RCC 7860 (cell line): ENCODE measurements at places on chromosomes 1 and 21.

DNA sequence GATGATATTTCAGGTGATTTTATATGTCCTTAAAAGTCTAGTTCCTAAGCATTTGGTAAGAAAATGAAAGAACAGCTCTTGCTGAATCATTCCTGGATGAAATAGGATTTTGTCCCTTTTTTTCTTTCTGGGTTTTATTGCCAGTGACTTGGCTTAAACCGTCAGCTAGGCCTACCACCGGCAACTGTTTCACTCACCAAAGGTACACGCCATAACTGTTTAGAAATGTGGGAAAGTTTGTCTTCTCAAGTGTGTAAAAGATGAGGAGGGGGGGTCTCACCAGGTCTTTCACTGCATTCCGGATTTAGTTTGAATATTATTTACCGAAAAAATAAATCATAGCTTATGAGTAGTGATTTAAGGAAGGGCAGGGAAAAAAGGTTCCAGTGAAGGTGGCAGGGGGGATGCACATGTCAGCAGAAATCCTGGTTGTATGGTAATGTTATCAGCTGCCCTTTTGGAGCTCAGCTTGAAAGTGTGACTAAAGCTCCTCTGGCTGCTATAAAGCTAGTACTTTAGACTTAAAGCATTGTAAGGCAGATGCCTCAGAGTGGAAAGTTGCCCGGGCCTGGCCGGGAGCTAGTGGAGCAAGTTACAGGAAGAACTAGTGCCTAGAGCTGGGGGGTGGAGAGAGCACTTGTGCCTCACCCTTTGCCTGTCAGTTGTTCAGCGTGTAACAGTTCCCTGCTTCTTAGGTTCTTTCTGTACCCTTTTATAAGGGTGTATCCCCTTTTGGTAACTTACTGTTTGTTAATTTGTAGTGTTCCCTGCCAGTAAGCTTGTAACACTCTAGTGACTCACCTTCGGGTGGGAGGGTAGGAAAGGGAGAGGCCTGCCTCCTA is 3.1 kb downstream of the ATP1A1 start:
- DNase-seq = peak; percentile 75

DNA sequence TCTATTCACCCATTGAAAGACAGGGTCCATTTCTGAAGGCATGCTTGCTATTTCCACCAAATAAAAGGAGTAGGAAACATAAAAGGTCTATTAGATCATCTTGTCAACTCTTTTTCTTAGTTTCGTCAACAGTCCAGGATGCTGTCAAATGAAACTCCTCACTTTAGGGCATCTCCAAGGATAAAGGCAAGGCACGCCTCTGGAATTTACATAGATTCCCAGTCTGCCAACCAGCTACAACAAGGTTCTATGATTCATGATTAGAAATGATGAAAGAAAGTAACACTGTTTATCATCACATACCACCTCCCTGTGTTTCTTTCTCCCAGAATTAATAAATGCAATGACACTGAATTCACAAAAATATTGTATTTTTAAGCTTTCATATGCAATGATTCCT is 636.3 kb downstream of the LTN1 start:
- DNase-seq = no peak

DNA sequence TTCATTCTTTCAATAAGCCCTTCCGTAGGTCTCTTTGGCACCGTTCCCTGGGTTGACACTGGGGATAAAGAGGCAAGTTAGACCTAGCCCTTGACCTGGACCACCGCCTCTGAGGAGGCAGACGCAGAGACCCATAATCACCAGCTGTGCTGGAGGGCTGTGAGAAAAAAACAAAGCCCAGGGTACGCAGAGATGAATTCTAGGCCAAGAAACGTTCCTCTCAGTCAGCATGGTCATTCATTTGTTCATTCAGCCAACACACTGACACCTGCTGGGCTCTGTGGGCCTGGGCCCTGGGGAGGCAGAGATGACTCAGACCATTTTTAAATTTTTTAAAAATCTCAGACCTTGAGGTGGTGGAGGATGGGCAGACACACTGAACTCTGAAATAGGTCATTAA is 26.3 kb upstream of the TRABD2B start:
- DNase-seq = no peak

DNA sequence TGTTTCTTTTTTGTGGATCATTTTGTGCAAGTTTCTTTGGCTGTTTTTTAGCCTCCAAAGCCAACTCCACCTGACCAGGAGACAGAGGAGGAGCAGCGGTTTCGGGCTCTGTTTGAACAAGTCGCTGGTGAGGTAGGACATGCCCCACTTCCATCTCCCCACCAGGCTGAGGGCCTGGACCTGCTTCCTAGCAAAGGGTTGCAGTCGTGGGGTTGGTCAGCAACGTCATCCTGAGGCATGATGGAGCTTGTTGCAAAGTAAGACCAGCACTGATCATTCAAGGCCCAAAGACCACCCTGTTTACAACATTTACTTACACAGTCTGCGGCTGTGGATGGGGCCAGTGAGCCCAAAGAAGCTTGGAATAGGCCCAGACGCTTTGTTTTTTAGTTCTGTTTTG is 40.3 kb downstream of the CAPN9 start:
- DNase-seq = no peak

- DNase-seq = no peak
These were observed 104.6 kb downstream of the DIRAS3 start for GRCh38 chr1:67945733-67946374.

- DNase-seq = no peak
These were observed 45.0 kb downstream of the VAV3 start for GRCh38 chr1:107919953-107920352.

- no peak for DNase-seq
These were observed 138.9 kb upstream of the SOD1 start for GRCh38 chr21:31520561-31521098.

GRCh38 chr1:61931587-61932279 is 189.5 kb downstream of the PATJ start:
- DNase-seq = no peak

DNA sequence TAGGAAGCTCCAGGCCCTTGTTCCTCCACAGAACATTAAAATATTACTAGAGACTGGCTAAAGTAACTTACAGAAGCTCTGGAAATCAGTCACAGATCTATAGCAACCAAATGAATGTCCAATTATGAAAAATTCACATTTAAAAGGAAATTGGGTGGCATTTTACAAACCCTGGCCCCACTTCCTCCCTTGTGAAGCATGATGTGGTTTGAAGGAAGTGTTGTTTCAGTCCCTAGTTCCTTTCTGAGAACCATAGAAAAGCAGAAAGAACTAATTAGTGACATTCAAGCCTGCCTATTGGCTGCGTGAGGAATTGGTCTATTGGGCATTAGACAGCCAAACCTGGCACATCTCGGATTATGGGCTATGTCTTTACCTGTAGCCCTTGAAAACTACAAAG is 649.7 kb upstream of the NEGR1 start:
- DNase-seq = no peak

DNA sequence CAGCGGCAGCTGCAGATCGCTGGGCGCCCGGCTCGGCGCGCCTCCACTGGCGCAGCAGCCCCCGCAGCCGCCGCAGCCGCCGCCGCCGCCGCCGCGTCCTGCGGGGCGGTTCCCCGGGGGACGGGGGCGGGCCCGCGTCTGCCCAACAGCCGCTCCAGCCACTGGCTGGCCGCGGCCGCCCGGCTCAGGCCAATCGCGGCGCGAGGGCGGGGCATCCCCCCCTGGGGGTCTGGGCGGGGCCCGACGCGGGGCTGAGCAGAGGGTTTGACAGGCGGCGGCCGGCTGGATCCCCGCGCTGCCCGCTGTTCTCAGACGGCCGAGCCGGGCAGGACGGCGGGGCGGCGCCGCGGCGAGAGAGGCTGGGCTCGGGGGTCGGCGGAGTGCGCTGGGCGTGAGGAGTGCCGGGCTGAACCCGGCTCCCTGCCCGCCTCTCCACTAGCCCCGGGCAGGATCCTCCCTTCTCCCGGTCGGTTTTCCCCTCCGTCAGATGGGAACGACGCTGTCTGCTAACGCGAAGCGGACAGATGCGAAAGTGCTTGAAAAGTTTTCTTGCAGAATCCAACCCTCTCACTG is at the start of gene GLIS1:
Gene GLIS1 (minus strand): TSS at position 56 of the 573 bp plus-strand sequence. CDS start 1,100 bp downstream, outside the sequence.
- DNase-seq = peak; percentile 68

GRCh38 chr1:33182401-33182841 is 578 bp upstream of the TRIM62 start:
- DNase-seq = no peak

- DNase-seq = no peak
These were observed 2.1 kb downstream of the HJV start for GRCh38 chr1:146019231-146020057.

DNA sequence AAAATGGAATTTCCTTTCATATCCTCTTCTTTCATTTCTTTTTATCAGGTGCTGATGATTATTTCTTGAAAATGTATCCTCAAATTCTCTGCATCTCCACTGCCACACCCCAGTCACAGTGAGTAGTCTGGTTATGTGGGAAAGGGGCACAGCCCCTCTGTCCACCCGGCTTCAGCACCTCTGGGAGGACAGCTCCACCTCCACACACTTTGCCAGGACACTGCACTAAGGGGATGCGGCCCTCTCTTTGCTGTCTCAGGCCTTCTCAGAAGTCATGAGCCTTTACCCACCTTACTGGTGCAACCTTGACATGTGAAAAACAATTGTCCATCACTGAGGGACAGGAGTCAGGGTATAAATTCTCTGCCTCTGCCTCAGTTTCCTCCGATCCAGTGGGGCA is 433.1 kb downstream of the PCP4 start:
- no peak for DNase-seq

DNA sequence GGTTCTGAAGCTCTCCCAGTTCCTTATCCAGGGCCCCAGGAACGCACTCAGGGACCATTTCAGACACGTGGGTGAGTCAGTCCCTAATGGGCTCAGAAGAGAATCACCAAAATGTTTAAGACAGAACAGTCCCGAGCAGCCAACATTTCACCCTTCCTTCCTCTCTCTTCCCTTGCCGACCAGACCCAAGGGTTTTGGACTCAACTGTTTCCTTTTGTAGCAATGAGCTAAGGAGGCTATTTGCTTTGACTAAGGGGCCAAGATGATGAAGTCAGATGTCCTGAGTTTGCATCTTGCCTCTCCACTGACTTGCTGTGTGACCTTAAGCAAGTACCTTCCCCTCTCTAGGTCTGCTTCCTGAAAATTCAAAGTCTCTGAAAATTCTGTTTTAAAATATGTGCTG is 472.3 kb upstream of the VAMP3 start:
- DNase-seq = peak; percentile 78

DNA sequence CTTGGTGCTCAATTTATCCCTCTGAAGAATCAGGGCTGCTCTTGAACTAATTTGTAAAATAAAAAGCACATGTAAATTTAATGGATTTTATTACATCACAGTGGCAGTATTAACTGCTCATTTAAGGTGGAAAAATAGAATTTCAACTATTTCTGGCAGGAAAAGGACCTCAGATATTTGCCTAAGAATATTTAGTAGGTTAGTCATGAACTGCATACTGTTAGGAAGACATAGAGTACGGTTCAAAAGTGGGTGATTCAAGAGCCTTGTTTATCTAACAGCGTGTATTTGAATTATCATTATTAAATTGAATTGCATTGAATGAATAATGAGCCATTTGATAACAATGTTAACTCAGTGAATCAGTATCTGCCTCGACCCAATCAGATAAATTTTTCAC is 248.8 kb upstream of the PBX1 start:
- DNase-seq = no peak

GRCh38 chr1:97243973-97244560 is 522.5 kb downstream of the PTBP2 start:
- no peak for DNase-seq

DNA sequence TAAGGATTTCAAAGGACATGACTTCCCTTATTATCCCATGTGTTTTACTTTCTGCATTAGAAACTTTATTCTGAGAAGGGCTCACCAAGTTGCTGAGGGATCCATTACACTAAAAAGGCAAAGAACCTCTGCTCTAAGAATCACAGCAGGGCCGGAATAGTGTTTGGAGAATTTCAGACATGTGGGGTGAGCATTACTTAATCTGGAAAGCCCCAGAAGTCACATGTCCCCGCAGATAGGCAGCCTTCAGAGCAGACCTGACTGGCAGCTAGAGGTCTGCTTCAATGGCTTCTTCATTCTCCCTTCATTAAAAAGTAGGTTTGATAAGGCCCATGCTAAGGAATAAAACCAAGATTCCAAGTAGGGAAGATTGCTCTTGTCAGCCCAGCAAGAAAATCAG is 52.6 kb upstream of the RBM15 start:
- DNase-seq = no peak

DNA sequence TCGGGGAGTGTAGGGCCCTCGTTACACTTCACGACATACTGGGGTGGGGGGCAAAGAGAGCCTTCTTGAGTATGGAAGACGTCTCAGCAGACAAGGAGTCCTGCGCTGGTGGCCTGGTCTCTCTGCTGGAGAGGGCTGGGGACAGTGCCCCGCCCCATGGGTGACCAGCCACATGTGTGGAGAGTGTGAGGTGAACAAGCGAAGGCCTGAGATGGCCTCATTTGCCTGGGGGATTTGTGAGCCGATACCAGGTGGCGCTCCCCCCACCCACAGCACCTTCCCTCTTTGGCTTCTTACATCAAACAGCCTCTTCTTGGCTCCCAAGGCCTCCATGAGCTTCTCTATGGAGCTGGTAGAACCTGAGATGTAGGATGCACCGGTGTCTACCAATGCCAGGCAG is 4.0 kb upstream of the ETNK2 start:
- DNase-seq = no peak

DNA sequence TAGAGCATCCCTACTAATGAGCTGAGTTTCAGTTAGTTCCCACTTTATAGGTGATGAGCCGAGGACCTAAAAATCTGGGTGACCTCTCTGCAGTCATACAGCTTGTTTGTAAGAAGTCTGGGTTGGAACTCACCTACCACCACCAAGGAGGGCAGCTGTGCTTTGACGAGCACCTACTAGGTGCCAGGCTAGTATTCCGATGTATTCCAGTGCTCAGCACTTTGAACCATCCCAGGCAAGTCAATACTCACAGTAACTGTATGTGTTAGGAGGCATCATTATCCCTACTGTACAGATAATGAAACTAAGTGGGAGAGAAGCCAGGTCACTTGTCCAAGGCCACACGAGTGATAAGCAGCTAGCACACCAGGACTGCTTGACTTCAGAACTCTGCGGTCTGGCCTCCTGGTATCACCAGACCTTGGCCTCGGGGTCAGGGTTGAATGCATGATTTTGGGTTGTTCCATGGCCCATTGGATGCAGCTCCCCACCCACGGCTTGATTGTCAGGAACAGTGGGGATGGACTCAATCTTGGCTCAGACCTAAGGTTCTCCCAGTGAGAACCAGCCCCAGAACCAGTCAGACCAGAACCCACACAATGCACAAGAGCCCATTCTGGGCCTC is 20.7 kb downstream of the ECE1 start:
- DNase-seq = no peak

- no peak for DNase-seq
These were observed 22.2 kb downstream of the FAM151A start for GRCh38 chr1:54600947-54601721.

GRCh38 chr1:224106568-224107281 is 7.2 kb upstream of the FBXO28 start:
- DNase-seq = peak; percentile 58

- no peak for DNase-seq
These were observed 72.0 kb downstream of the MAN1C1 start for GRCh38 chr1:25688390-25689119.

GRCh38 chr1:64765012-64765411 is 20.1 kb downstream of the RAVER2 start:
- no peak for DNase-seq

DNA sequence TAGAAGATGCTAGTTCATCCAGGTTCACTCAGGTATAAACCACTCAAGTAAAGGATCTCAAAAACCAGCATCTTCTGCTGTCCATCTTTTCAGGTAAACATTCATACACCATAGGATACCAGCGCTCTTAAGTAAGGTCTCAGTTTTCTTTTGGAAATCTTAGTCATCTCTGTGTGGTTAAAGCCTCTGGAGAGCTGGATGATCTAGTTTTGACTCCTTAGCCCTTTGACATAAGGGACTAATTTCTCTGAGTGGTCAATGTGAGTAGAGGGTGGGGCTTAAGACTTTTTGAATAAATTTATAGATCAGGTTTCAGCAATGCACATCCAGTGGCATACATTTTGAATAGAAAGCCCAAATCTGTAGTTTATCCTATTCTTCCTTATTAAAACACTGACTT is 92.3 kb downstream of the CTH start:
- peak; percentile 45 for DNase-seq
